ENCODE measurements at places on chromosomes 7 and 10.

GRCh38 chr10:33052263-33052875, 94.3 kb upstream of the ITGB1 start:
- no peak for DNase-seq

DNA sequence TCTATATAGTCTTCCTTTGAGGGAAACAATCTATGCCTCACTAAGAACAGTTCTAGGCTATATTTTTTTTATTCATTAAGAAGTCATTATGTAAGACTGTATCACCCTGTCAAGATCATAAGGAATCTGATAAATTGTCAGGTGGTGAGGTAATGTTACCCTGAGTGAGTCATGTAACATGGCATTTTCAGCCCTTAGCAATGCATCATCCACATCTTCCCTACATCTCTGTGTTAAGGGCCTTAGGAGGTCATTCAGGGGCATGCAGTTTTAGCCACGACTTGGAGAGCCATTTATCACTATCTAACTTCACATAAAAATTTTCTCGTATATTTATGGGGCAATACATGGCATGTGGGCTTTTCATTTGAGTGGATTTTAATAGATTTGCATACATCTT, 924.5 kb upstream of the MBL2 start:
- DNase-seq, result no peak

- DNase-seq, result peak; percentile 52
Observed at GRCh38 chr10:43606323-43607198, at the start of gene ZNF485. TSS of gene ZNF485 (plus strand) at chr10:43606438. CDS start at chr10:43607051, 613 bp downstream.

DNA sequence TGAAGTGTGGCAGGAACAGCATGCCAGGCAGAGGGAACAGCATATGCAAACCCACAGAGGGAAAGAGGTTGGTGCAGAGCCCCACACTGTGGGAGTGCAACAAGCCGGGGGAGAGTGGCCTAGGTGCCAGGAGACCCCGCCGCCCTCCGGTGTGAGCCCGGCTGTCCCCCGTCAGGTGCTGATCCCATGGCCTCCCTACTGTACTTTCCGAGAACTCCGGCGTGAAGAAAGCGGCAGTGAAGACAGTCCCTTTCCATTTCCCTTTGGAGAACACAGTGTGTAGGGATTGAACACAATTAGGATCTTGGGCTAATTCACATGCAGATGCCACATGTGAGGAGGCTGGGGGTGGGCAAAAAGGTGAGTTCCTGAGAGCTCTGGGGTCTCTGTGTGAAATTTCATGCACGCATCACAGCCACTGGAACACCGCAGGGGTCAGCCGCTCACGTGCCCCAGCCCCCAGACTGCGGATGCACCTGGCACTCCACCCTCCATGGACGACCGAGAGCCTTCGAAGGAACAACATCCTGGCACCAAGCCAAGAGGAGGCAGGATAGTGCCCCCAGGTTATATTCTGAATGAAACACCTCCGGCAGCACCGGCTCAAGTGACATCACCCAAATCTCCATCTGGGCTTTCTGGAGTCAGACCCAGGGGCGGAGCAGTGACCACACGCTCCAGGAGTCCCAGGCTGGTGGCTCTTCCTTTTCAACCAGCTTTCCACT, 82.1 kb upstream of the PPP2R2D start:
- DNase-seq, result no peak

DNA sequence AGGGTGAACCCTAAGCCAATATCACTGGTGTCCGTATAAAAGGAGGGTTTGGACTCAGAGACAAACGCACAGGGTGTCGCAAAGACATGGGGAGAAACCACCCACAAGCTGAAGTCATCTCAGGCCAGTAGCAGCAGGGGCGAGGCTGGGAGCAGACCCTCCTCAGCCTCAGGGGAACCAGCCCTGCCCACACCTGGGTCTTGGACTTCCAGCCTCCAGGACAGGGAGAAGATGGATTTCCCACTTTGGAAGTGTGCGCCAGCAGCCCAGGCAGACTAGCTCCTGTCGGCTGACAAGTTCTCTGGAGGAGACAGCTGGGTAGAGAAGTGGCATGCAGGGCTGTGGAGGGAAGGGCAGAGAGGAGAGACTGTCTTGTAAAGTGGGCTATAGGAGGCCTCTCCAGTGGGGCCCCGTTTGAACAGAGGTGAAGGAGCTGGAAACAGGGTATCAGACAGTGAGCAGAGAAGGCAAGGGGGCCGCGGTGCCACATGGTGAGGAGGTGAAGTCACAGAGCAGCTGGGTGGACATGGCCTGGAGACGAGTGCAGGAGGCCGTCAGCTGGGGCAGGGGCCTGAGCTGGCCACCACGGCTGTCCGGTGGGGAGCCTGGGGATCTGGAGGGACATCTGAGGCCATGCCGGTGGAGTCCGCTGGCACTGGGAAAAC, 475.6 kb downstream of the PTPRN2 start:
- DNase-seq, result no peak

- DNase-seq, result no peak
Observed at GRCh38 chr10:29186221-29186620, 102.6 kb upstream of the LYZL1 start.

DNA sequence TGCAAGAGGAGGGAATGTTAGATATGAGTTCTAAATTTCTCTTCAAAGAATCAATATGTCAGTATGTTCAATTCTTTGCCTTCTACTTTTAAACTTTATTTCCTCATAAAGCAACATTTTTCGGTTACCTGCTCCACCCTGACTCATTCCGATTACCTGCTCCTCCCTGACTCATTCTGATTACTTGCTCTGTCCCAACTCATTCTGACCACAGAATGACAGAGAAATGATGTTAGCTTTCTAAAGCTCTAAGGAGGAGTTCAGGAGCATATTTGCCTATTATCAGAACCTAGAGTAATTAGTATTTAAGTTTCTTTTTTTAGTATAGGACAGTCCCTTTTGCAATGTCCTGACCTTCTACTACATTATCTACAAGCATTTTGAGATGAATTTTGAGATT, 24.5 kb upstream of the PPP1R9A start:
- DNase-seq, result no peak

DNA sequence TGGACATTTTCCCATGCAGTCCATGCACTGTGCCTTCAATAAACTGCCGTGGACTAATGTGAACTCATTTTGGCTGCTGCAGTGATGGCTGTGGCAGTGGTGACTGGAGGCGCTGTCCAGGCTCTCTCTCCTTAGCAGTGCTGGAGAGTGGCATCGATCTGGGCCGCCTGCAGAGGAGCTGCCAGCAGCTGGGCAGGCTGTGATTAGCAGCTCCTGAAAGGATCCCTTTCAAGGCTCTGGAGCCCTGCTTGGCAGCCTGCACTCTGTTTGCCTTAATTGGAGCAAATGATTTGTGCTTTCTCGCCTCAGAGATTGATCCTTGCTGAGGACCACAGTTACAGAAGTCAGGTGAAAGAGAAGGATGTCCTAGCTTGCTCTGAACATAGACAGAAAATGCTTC, 130.1 kb upstream of the VWC2 start:
- DNase-seq, result no peak

DNA sequence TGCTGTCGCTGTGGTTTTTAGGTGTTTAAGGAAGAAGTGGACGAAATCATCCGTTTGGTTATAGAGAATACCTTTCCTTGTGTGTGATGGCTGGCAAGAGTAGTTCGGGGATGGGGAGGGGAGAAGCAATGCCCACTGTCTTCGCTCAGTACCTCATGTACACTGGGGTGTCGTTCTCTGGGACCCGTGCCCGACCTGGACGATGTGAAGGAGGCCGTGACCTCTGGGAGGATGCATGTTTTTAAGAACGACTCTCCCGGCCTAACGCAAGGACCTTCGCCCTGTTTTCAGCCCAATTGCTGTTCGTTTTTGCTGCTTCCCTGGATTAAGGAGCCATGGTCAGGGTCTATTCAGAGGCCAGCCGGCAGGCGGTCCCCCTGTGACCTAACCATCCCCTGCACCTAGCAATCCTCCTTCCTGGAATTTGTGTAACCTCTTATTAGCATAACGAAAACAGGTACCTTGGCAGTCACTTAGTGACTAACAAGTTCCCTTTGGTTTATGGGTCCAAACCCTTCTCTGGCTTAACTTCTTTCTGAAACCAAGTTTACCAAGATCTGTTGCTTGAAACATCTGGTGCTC, 1.3 kb downstream of the NFE2L3 start:
- no peak for DNase-seq

DNA sequence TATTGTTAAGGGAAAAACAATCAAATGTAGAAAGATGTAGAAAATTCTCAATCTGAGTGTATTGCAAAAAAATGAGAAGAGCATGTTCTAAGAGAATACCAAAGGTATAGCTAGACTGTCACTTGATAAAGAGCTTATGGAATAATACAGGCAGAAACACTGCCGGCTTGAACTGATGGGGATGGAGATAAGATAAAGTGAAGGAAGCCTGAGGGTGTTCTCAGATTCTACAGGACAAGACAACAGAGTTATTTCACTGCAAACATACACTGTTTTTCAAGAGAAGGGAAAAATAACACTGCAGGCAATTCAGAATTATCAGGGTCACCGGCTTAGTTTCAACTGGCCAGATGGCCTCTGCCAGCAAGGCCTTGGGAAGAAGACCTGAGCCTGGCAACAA, 80.0 kb downstream of the ZNF716 start:
- no peak for DNase-seq

- DNase-seq, result no peak
Observed at GRCh38 chr10:16314259-16314658, 122.6 kb upstream of the PTER start.

DNA sequence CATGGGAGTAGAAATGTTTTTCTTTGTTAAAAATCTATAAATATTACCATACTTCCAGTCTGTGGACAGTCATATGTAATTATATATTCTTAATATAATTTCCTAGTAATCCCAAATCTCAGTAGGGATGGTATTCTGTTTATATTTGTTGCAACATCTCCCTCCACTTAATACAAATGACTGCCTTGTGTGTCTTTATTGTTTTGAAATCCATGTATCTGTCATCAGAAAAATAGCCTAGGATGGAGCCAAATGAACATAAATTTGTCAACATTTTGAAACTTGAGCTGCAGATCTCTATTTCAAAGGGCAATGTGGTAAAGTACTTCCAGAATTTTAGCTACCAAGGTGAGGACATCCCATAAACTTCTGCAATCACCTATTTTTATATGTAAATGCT, 290.7 kb downstream of the TSPAN12 start:
- DNase-seq, result no peak

DNA sequence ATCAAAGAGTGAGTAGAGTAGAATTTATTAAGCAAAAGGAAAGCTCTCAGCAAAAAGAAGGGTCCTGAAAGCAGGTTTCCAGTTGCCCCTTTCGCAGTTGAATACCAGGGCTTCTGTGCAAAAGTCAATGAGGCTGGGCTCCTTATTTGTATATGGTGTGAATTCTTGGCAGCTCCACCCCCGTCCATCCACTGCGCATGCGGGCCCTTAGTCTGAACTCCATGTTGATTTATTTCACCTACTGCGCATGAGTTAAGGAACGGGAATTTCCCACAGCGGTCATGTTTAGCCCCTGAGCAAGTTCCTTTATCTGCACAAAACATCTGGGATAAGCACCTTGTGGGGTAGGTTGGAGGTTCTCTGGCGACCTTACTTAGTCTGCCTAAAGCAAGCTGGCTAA, 325.6 kb downstream of the ZWINT start:
- DNase-seq, result no peak

- no peak for DNase-seq
Observed at GRCh38 chr10:48478469-48478868, 126.4 kb downstream of the ARHGAP22 start.

DNA sequence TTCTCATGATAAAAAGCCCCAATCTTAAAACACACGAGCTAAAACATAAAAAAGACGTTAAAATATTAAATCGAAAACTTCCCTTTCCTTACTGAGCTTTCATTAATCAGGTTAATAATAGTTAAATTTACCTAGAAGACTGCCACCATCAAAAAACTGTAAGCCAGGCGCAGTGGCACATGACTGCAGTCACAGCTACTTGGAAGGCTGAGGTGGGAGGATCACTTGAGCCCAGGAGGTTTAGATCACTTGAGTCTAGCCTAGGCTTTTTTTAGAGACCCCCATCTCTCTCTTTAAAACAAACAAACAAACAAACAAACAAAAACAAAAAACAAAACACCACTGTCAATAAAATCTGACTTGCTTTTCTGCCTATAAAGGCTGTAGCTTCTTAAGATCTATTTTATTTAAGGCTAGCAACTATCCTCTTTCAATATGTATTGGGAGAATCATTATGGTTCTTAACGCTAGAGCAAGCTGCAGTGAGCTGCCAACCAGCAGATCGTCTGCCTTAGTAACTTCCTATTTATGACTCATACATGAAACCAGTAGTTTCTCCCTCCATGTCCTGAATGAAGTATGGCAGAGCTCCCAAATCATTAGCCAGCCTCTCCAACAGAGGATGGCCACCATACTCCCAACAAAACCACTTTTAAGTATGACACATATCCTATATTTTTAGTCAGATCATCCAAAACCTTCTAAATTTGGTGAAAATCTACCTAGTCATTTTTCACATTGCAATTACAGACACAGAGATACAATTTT, 163.7 kb downstream of the SRPK2 start:
- peak; percentile 75 for DNase-seq

DNA sequence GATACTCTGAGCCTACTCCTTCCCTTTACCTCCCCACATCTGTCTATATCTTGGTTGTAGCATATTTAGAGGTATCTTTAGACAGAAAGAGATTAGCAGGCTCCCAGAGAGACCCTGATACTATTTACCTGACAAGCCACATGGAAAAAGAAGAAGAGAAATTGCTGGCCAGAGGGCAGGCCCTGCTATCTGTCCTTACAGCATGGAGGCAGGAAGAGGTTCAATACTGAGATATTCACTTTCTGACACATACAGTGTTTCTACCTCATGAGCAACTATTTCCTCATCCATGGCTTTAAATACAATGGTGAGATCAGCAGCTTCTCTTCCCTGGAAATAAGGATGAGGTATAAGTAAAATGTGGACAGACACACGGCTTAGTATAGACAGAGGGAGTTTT, 33.9 kb upstream of the TSPAN13 start:
- peak; percentile 6 for DNase-seq

All from suppressor macrophage treated with lipopolysaccharide for 4 hours (primary cell).